ENCODE measurements at places on chromosomes 6 and 20.

DNA sequence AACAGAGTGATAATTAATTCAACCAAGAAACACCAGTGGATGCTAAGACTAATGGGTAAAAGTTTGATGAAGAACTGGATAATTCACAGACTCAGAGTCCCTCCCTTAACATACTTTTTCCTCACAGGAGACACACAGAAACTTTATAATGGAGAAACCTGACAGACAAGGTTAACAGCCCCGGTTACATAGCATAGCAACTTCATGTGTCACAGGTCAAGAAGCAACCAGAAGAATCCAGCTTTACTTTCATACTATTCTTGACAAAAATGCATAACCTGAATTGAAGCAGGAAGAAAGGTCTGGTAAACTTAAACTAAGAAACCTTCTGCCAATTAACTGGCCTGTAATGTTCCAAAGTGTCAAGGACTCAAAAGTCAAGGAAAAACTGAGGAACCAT lies 375.9 kb downstream of the RNF144B start:
- no peak for DNase-seq

GRCh38 chr6:35016502-35017321 lies 124.4 kb downstream of the TCP11 start:
- DNase-seq, result no peak

- DNase-seq, result no peak
Measured at GRCh38 chr6:4349323-4349722, 213.9 kb upstream of the ECI2 start.

DNA sequence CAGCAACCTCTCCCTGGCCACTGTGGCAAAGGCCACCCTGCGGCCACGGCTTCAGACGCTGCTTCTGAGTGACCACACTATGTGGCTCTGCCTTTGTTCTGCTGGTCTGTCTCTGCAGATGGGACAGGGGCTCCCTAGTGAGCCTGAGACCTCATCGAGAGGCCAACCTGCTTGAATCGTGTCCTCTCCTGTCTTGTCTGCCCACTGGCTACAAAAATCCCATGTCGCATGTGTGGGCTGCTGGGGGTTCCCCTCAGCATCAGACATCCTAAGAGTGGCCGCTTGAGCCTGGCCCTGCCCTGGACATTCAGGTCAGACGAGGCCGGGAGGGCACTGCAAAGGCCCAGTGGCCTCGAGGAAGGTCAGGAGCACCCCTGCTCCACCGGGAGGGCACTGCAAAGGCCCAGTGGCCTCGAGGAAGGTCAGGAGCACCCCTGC lies 222.9 kb downstream of the DLL1 start:
- DNase-seq, result no peak

DNA sequence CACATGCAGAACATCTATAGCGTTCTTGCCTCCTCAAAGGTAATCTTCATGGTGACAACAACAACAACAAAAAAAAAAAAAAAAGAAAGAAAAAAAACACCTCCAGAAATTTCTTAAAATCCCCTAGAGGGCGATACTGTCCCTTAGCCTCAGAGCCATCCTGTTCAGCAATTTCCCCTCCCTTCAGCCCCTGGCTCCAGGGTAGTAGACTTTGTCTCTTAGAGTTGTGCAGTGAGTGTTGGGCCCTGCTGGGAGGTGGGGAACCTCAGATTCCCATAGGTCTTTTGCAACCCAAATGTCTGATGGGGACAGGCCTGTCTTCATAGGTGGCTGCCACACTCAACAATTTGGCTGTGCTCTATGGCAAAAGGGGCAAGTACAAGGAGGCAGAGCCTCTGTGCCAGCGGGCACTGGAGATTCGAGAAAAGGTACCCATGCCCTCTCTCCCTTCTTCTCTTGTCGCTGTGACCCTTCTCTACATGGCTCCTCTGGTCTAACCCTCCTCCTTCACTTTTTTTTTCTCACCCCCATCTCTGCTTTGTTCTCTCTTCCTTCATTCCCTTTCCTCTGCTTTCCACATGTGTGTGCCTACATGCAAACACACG lies 6.0 kb upstream of the PTK7 start:
- DNase-seq, result no peak

- no peak for DNase-seq
Measured at GRCh38 chr6:135270676-135271536, 89.8 kb downstream of the MYB start.

GRCh38 chr6:30154709-30155519 lies 6.1 kb downstream of the TRIM10 start:
- no peak for DNase-seq

DNA sequence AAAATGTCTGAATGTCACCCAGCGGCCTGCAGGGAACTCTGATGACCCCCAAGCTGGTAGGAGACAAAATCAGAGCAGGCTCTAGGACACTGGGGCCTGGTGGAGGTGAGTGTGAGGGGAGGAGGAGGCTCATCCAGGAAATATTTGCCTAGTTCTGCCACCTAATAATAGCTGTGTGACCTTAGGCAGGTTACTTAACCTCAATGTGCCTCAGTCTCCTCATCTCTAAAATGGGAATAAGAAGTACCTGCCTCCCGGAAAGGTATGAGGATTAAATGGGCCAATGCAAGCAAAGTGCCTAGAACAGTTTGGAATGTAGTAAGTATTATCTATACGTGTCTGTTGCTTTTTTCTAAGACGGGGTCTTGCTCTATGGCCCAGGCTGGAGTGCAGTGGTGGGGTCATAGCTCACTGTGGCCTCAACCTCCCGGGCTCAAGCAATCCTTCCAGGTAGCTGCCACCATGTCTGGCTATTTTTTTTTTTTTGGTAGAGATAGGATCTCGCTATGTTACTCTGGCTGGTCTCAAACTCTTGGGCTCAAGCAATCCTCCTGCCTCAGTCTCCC lies 60.4 kb downstream of the RAB44 start:
- no peak for DNase-seq

DNA sequence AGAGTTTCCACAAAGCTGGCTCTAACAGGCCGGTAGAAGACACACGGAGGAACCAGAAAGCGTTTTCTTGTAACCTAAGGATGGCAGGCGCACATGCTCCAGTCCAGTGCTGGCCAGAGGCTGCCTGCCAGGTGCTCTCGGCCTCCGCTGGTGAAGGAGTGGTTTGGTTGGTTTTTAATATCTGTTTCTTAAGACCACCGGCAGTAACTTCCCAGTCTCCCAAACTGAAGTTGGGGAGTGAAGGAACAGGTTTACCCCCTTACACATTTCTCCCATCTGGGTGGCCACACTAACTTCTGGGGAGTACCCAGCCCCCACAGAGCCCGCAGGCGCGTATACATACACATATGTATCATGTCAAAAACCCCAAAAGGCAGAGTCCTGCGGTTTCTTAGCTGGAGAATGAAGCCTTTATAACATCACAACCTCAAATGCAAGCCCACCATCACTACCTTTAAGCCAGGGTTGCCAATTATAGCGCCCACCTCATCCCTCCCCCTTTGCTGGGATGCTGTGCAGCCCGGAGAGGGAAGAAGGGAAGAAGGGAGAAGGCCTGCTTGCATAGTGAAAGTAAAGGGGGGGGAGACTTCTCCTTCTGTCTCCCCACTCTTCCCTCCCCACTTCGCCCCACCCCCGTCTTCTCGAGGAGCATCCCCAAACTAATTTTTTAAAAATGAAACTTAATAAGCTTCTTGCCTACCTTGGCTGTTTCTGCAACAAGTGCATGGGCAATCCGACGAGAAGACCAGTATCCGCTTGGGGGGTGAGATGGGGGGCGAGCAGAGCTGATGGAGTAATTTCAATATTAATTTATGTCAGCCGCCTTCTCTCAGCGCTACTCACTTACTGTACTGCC lies 1.0 kb downstream of the TRERF1 start:
- peak; percentile 9 for DNase-seq

- DNase-seq, result no peak
Measured at GRCh38 chr20:48301189-48301588, 515.9 kb upstream of the SULF2 start.

- DNase-seq, result no peak
Measured at GRCh38 chr6:142631517-142632385, 313.2 kb downstream of the HIVEP2 start.

DNA sequence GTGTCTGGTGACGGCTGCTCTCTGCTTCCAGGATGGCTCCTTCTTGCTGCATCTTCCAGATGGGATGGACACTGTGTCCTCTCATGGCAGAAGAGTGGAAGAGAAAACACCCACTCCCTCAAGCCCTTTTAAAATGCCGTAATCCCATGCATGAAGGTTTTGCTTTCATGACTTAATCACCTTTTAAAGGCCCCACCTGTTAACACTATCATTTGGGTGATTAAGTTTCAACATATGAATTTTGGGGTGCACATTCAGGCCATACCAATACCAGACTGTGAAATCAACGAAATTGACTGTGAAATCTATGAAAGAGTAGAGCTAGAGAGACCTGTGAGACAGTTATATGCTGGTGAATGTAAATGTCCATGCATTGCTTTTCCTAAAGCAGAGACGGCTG lies 374.3 kb upstream of the CHD6 start:
- DNase-seq, result no peak

Measured in globus pallidus (tissue), 1 donor.